ENCODE measurements at places on chromosomes 3 and 15.
A peak's percentile ranks its signal among the peaks of the same experiment; 100 is the strongest.

DNA sequence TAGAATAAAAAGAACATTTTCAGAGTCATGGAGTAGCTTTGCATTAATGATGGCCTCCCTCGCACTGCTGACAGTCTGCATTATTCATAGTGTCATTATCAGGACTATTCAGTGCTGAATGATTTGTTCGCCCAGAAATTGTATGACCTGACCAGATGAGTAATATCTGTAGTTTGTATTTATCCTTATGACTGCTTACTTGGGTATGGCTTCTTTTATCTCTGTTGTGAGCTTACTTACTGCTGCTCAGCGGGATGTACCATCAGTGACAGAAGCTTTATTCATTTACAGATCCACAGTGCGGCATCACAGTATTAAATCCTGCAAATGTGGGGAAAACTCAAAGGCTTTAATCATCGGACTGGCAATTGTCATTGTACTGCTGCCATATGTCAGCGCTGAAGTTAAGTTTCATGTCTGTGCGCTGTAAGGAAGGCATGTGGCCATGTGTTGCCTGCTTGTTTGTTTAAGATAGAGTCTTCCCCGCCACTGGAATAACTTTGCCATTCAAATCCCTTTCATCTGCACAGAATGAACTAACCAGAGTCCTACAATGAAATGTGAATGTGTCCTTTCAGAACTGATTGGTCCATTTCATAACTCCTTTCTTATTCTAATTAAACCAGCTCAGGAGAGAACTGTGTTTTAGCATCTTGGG lies 262.2 kb downstream of the CHL1 start:
- no peak for DNase-seq

- no peak for DNase-seq
Observed at GRCh38 chr3:160771811-160772459, 15.9 kb downstream of the PPM1L start.

DNA sequence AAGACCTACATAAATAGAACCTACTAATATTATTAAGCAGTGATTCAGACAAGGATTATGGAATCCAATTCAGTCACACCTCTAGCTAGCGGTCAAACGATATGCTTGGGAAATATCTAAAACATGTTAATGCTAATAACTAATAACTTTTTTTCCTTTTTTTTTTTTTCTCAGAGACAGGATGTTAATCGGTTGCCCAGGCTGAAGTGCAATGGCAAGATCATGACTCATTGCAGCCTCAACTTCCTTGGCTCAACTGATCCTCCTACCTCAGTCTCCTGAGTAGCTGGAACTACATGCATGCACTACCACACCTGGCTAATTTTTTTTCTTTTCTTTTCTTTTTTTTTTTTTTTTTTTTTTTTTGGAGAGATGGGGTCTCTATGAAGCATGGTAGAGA lies 124.1 kb downstream of the NR2E3 start:
- DNase-seq = no peak

GRCh38 chr3:72338942-72339669 lies 509.1 kb downstream of the SHQ1 start:
- DNase-seq = no peak

- DNase-seq = peak; percentile 10
Observed at GRCh38 chr3:48409291-48410201, 20.3 kb downstream of the PLXNB1 start.

GRCh38 chr15:66387163-66388042 lies 691 bp downstream of the MAP2K1 start:
- DNase-seq = peak; percentile 68

DNA sequence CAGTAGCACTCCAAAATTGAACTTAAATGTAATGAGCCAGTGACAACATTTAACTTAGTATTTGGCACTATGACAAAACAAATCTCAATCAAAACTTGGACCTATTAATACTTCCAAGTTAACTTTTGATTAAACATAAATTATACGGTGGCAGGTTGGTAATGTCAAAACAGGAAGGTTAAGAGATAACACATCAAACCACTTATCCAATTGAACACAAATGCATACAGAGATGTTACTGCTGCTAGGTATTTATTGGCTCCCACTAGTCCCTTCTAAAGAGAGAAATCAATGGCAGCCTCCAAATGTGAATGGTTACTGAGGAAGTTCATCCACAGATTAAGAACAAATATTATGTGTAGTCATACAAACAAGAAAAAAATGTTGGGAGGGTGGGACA lies 1.8 kb downstream of the GSK3B start:
- DNase-seq = no peak

DNA sequence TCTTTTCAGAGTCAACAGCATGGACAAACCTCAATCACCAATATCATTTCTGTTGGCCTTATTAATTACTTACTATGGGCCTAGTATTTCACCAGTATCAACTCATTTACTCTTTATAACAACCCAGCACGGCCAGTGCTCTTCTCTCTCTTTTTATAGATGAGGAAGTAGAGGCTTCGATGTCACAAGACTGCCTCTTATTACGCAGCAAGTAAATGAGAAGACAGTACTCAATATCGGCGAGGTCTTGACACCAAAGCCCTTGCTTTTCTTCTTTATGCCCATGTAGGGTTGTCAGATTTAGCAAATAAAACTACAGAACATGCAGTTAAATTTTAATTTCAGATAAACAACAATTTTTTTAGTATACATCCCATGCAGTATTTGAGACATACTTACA lies 99.0 kb upstream of the KCNMB2 start:
- DNase-seq = no peak

DNA sequence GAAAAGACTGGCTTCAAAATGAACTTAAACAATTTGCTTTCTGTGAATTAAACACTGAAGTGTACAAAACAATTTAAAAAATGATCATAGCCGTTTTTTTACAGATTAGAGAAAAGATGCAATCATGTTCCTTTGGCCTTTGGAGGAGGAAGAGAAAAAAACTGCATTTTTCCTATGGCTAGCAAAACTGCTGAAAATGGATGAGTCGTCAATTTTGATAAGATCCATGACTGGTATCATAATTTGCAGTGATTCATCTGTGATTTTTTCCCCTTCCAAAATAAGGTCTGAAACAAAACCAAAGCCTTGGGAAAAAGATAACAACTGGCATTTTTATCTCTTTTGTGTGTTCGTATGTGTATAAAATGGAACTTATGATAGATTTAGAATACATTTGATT lies 255.6 kb upstream of the SATB1 start:
- no peak for DNase-seq

- no peak for DNase-seq
Observed at GRCh38 chr15:76196269-76197231, 114.7 kb downstream of the ETFA start.

DNA sequence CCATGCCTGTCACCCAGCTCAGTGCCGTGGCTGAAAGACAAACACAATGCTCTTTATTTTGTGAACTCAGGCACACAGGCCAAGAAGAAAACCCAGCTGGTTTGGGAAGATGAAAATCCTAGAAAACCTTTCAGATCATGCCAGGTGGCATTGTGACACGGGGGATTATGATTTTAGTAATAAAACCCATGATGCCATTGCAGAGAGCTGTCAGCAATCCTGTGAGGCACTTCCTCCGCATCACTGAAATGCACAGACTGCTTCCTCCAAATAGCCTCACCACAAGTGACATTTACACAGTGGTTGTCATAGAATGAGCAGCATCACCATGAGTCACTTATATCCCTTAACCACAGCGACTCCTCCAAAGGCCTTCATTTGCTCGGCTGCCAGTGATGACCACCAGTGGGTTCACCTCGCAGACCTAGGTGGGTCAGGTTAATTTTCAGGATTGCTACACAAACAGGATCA lies 22.7 kb downstream of the ABHD6 start:
- DNase-seq = no peak

GRCh38 chr3:174815750-174816149 lies 43.4 kb upstream of the NAALADL2 start:
- DNase-seq = no peak

- DNase-seq = no peak
Observed at GRCh38 chr3:111311126-111311525, 230.9 kb upstream of the CD96 start.

- DNase-seq = no peak
Observed at GRCh38 chr3:164222197-164222596, 856.1 kb downstream of the SI start.

GRCh38 chr3:49388289-49388820 lies 23.4 kb downstream of the RHOA start:
- DNase-seq = no peak

GRCh38 chr15:43648649-43649429 lies at the start of gene CATSPER2:
TSS of gene CATSPER2 (minus strand) at chr15:43648844. CDS start at chr15:43648061, 783 bp downstream.
- DNase-seq = peak; percentile 10

GRCh38 chr15:69311319-69311721 lies 12.6 kb downstream of the PAQR5 start:
- DNase-seq = no peak

- DNase-seq = no peak
Observed at GRCh38 chr15:66822114-66822513, 120.1 kb downstream of the SMAD6 start.

DNA sequence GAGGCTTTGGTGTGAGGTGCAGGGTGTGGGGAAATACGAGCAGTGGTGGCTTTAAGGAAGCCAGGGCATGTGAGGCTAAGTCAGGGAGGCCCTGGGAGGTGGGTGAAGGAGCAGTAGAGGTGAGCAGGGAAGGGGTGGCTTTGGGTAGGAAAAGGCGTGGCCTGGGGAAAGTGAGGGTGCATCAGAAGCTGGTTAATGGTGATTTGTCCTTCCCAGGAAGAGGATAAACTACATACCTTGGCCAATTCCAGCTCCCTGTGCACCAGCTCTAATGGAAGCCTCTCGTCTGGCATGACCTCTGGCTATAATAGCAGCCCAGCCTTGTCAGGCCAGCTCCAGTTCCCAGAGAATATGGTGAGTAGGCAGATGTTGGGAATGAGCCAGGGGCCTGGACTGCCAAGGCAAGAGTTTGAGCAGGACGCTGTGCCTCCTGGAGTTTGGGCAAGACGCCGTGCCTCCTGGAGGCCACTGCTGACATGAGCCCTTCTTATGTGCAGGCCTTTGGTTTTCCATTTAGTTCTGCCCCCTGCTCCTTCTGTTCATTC lies 41.3 kb downstream of the CDAN1 start:
- no peak for DNase-seq

DNA sequence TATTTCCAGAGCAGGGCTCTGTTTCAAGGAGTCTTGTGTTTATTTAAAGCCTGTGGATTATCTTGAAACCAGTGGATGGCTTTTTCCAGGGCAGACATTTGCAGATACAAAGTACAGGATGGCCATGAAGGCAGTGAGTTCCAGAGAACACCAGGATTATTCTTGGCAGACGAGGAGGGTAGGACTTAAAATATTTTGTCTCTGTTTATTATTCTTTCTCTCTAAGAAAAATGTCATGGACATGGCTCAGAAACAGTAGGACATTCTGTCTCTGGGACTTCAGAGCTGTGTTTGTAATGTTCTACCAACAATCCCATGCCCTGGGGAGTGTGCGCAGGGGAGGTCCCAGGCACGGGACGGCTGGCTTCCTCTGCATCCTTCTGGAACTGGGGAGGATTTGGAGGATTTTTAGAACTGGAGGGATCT lies 125.9 kb downstream of the ATP10A start:
- DNase-seq = no peak

DNA sequence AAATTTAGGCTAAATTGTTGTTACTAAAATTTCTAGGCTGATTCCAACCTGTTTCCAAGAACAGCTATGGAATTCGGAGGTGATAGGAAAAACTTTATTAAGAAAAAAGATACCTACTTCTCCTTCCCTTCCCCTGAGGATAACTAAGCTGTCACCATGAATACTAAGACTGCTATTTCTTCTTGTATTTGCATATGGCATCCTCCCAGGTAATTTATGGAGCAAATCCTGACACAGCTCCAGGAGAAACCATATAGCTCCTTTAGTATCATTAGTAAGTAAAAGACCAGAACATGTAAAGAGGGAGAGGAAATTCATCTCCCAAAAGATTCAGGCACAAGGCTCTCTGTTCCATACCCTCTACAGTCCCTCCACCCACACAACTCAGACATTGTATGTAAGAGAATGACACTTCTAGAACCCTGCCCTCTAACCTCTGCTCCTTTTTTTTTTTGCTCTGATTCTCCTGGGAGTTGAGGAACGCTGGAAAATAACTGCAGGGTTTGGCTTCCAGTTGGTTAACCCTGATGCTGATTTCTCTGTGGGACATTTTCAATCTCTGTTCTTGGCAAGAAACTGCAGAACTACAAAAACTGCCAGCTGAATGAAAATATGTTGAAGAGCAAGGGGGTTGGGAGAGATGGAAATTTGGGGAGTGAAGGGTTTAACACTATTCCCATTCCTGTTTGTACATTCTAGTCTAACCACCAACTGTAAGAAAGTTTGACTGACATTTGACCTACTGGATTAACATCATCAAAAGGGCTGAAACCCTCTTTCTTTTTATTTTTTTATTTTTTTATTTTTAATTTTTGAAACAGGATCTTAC lies 14.2 kb upstream of the MAGI1 start:
- DNase-seq = no peak

DNA sequence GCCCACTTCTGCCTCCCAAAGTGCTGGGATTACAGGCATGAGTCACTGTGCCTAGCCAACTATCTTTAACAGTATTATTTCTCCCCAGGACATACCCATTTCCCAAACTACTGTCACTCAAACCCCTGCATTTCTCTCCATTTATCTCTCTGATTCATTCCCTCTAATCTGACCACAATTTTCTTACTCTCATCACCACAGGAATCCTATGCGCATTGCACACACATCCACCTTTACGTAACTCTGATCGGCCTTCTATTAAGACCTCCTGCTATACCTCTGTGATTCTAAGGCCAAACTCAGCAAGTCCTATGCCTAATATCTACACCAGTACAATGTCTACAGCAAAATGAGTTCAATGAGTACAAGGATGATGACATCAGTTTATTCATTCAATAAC lies 235.0 kb downstream of the ULK4 start:
- DNase-seq = no peak

- DNase-seq = no peak
Observed at GRCh38 chr3:62361261-62361660, 12.1 kb downstream of the FEZF2 start.

DNA sequence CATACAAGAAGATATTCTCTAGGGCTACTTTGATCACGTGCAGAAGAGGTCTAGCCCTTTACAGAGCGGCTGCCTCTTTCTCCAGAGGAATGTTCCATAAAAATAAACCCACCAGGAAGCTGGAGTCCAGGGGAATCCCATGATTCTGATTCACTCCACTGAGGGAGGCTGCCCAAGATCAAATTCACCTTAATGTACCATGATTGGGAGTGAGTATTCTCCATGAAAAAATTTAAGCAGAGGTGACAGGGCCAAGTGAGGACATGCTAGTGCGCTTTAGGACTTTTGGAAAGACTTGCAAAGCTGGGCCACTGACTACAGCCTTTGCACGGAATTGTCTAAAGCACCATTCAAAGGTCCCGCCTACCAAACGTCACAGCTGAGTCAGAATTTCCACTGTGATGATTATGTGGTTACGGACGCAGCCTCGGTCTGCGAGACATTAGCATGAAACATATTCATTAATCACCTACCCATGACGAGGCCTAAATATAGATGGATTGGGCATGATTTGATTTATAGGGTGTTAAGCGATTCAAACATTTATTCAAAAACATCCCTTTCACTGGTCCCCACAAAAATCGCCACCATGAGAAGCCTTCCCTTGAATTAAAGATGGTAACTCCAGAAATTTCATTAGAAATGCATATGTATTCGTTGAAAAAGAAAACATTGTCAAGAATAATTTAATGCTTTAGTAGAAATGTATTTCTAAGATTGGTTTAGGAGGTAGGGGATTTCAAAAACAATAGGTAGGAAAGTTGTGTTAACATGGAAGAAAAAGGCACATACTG lies 152.6 kb downstream of the GREM1 start:
- DNase-seq = no peak

GRCh38 chr3:188976407-188976806 lies 195.4 kb upstream of the TPRG1 start:
- no peak for DNase-seq

- DNase-seq = no peak
Observed at GRCh38 chr15:101317336-101317872, 22.4 kb upstream of the SNRPA1 start.

Measured in CD4-positive, alpha-beta T cell (primary cell).